ENCODE measurements at places on chromosomes 7 and 10. TPM values are rescaled to one million over a fixed set of nuclear protein-coding genes. Genes with fewer than 3 reads are reported as not detected.
A peak's percentile ranks its signal among the peaks of the same experiment; 100 is the strongest.

OIT3 gene
- 0.18 TPM for total RNA-seq

BHLHA15 gene
- 1.2 TPM for total RNA-seq

DNA sequence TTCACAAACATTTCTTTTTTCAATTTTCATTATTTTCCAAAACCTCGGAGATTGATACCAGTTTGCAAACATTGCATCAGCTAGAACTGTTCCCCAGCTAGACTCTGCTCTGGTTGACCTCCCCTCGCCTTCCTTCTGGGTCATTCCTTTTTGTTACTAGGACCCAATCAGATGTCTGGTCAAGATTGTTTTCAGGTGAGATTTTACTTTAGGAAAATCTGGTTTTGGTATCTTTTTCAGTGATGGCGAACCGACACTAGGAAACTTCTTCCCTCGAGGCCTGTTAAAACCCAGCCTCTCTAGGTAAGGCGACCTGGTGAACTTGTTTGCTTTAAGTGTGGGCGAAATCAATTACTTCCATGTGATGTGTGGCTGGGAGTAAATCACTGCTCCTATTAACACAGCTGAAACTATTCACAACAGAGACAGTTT, 8.4 kb downstream of the PROSER2 start:
- H3K4me3 ChIP-seq = no peak overlapping the region
- DNase-seq = no peak
- H3K27me3 ChIP-seq = no peaks in the 10 kb centered on the region
- peaks cover 23% of the 10 kb centered on the region for H3K4me1 ChIP-seq
- H3K27ac ChIP-seq = peak overlapping the region; percentile 44

GRCh38 chr10:24825551-24825950, 101.9 kb upstream of the ARHGAP21 start:
- no peak for DNase-seq
- no peaks in the 10 kb centered on the region for H3K36me3 ChIP-seq
- H3K27me3 ChIP-seq = no peaks in the 10 kb centered on the region
- H3K27ac ChIP-seq = no peak overlapping the region

- peaks cover 1% of the 10 kb centered on the region for H3K36me3 ChIP-seq
- no peaks in the 10 kb centered on the region for H3K27me3 ChIP-seq
- DNase-seq = no peak
- peaks cover 5% of the 10 kb centered on the region for H3K4me1 ChIP-seq
- no peak overlapping the region for H3K27ac ChIP-seq
- H3K4me3 ChIP-seq = no peak overlapping the region
Observed at GRCh38 chr7:24836084-24836483, 78.8 kb upstream of the GSDME start.

Data from lower lobe of right lung (tissue), 2 donors.